NCI-H446 treated with DMSO at 0.1 percent for 48 hours (cell line): ENCODE measurements at places on chromosomes 5 and 9.
A peak's percentile ranks its signal among the peaks of the same experiment; 100 is the strongest.

- DNase-seq: peak; percentile 93
Observed at GRCh38 chr5:34043099-34043876, at the start of gene C1QTNF3. TSS of gene C1QTNF3 (minus strand) at chr5:34043213. CDS start at chr5:34043125, 88 bp downstream.

DNA sequence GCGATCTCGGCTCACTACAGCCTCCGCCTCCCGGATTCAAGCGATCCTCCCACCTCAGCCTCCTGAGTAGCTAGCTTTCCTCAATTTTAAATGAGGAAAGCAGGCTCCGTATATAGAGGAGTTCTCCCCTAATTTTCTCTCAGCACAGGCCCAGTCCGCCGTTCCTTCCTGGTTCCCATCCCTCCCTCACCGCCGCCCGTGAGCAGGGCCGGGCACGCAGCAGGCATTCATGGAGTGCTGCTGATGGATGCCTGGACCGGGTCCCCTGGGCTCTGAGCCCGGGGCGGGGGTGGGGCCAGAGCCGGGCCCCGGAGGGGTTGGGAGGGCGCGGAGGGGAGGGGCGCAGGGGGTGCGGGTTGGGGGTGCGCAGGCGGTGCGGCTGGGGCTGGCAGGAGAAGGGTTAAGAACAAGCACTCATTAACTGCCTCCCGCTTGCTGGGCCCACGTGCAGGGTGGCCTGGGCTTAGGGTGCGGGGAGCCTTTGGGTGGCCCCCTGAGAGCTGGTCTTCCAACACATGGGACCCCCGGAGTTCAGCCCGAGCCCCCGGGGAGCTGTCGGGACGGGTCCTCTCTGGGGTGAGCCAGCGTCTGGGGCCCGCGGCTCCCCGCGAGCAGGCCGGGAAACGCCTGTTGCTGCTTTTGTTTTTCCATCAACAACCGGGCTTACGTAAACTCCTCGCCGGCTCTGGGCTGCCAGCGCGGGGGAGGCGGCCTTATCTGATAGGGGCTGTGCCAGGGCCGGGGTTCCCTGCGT, 33.7 kb downstream of the LHX2 start:
- no peak for DNase-seq

- DNase-seq: no peak
Observed at GRCh38 chr5:164746723-164747122, 1241.3 kb downstream of the MAT2B start.

GRCh38 chr9:100581081-100581480, 3.2 kb downstream of the CAVIN4 start:
- DNase-seq: no peak

DNA sequence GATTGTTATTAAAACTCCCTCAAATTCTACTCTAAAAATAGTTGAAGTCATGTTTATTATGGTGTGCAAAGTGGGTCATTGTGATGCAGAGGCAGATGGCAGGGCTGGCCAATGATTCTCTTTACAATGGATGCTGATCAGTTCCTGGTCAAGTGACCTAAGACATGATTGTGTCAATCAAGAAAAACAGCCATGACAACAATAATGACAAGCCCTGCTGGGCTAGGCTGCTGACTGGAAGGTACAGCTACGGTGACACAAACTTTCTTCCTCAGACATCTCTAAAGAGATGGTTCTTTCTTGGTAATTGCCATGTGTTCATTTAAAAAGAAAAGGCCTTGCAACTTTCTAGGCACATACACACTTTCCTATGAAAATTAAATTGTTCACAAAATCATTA, 3.6 kb downstream of the SLC24A2 start:
- no peak for DNase-seq

- no peak for DNase-seq
Observed at GRCh38 chr5:160565376-160565775, 143.7 kb downstream of the PTTG1 start.

GRCh38 chr9:91163773-91164471, 197.8 kb downstream of the AUH start:
- DNase-seq: no peak

- no peak for DNase-seq
Observed at GRCh38 chr5:124783285-124783684, 36.8 kb upstream of the ZNF608 start.

DNA sequence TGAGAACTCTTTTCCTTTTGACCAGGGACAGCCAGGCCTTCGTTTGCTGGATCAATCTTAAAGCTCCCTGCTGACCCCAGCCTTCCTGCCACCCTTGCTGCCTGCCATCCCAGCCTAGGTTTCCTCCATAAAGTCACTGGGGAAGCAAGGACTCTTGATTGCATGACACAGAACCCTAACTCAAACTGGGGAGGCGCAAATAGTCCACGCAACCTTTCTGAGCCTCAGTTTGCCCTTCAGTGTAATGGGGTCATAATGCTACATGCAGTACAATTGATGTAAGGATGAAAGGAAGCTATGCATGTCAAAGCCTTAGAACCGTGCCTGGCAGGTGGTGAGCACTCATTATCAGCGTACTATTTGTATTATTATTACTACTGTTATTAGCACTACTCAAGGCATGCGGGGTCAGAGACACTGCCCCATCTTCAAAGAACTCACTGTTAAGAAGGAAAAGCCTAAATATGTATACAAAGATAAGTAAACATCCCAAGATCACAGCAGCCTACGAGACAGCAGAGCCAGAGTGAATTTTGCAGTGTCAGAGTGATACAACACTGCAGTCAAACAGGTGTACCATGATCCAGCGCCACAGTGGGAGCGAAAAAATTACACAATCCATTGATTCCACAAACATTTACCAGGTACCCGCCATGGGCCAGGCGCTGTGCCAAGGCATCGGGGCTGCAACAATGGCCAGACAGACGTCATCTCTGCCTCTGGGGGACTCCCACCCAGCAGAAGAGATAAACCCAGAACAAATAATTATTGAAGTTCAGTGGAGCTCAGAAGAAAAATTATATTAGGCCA, 16.9 kb upstream of the CPLX2 start:
- no peak for DNase-seq

- DNase-seq: no peak
Observed at GRCh38 chr5:74541381-74541781, 99.1 kb downstream of the ENC1 start.
